ENCODE measurements at places on chromosomes 7 and 10.

- DNase-seq = no peak
Measured at GRCh38 chr7:1224086-1224716, 8.5 kb upstream of the UNCX start.

- no peak for DNase-seq
Measured at GRCh38 chr7:142808461-142808801, 37.7 kb downstream of the PRSS2 start.

GRCh38 chr10:96765406-96766240 lies 45.3 kb upstream of the PIK3AP1 start:
- no peak for DNase-seq

DNA sequence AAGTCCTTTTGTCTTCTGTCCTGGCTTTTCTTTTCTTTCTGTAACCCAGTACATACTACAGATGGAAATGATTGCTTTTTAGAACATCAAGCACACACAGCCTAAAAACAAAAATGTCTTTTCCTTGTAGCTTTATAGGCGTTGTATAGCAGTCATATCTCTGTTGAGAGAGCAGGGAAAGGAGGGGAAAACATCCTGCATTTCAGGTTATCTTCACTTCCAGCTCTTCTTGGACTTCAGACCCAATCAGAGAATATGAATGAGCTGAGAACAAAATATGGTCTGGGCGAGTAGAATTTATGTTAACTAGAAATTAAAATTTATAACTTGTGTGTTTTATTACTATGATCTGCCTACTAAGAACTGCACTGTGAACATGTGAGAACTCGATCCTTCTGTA lies 14.7 kb downstream of the TMEM60 start:
- no peak for DNase-seq

GRCh38 chr10:78173360-78174015 lies 139.8 kb downstream of the RPS24 start:
- DNase-seq = no peak

- no peak for DNase-seq
Measured at GRCh38 chr10:58779594-58779993, 266.9 kb downstream of the BICC1 start.

DNA sequence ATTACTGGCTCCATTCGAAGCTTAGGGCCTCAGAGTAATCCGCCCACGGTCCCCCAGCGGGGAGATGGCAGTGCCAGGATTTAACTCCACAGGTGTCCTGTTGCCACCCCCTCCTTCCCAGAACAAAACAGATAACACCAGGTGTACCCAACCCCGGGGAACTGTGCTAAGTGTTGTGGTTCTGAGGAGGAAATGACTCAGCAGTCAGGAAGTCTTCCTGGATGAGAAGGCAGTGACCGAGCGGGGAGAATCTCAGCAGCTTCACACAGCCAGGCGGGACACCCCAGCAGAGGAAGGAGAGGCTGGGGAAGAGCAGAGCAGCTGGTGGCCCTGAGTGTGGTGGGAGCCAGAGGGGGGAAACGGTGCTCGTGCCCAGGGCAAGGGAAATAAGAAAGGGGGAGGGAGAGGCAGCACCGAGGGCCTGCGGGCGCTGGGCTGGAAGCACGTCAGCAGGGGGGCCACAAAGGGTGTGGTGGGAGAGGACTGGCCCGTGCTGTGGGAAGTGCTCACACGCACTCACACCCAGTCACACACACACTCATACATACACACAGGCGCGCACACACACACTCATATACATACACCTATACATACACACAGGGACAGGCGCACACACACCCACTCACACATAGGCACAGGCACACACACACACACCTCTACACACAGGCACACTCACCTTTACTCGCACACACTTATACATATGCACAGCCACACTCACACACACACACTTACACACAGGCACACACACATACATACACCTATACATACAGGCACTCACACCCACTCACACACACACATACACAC lies 59.8 kb upstream of the CHST15 start:
- DNase-seq = no peak

- no peak for DNase-seq
Measured at GRCh38 chr10:131016556-131016955, 295.0 kb downstream of the TCERG1L start.

- DNase-seq = no peak
Measured at GRCh38 chr10:285216-285615, 150.0 kb downstream of the ZMYND11 start.

GRCh38 chr7:4225361-4225771 lies 456.7 kb upstream of the FOXK1 start:
- DNase-seq = no peak

GRCh38 chr7:3215624-3216585 lies 85.1 kb upstream of the SDK1 start:
- DNase-seq = no peak

DNA sequence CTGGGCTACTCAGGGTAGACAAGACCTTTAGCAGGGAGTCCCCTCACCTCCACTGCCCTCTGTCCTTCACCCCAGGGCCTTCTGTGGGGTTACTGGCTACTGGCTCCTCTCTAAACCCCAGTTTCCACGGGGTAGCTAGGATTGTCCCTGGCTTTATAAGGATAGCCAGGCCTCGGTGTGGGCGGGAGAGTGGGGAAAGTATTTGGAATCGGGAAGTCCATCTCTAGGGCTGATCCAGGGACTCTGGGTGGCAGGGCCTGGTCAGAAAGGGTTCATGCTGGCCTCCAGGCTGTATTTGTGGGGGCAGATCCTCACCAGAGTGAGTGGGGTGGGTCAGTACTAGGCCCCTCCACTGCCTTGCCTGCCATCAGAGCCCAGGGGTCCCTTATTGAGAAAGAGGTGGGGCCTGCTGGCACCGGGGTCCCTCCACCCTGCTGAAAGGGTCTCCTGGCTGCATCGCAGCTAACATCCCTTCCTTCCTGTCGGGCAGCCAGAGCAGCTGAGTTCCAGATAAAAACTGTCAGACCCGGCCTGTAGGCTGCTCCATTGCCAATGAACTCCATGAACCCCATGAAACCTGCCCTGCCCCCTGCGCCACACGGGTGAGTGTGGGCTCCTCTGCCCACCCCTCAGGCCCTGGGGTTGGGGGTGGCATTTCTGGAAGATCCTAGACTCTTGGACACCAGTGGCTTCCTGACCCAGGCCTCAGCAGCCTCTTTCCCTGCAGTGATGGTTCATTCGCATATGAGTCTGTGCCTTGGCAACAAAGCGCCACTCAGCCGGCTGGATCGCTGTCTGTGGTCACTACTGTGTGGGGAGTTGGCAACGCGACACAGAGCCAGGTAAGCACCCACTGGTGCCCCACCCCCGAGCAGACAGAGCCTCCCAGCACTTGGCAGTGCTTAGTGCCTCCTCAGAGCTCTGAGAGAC lies 7.3 kb downstream of the ZMIZ2 start:
- DNase-seq = no peak

GRCh38 chr7:105339404-105340323 lies 49.1 kb downstream of the SRPK2 start:
- no peak for DNase-seq

DNA sequence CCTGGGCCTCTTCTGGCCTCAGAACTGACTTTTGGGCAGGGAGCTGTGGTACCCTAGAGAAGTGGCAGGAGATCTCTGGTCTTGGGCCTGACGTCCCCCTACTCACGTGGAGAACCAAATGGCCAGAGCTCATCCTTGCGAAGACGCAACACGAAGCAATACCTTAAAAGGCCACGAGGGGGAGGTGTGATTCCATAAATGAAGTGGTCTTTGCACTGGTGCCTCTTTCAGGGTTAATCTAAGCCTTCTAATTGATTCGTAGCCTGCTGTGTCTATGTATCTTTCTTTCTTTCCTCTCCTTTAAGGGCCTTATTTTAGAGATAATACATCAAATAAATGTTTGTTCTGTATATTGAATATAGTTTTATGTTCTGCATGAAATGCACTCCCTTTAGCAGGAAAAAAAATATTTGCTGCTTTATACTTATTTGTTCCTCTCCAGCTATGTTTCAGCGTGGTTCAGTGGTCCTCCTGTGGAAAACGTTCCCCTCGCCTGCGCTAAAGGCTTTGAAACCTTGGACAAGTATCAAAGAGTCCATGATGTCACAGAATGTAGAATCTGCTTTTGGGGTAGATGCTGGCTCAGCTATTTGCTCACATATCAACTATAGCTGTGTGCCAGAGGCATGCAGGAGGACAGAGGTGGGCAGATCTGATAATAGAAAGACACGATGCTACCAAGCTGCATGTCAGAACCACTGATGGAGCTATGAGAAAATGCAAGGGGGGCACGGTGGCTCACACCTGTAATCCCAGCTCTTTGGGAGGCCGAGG lies 41.0 kb downstream of the STRA8 start:
- DNase-seq = peak; percentile 76

DNA sequence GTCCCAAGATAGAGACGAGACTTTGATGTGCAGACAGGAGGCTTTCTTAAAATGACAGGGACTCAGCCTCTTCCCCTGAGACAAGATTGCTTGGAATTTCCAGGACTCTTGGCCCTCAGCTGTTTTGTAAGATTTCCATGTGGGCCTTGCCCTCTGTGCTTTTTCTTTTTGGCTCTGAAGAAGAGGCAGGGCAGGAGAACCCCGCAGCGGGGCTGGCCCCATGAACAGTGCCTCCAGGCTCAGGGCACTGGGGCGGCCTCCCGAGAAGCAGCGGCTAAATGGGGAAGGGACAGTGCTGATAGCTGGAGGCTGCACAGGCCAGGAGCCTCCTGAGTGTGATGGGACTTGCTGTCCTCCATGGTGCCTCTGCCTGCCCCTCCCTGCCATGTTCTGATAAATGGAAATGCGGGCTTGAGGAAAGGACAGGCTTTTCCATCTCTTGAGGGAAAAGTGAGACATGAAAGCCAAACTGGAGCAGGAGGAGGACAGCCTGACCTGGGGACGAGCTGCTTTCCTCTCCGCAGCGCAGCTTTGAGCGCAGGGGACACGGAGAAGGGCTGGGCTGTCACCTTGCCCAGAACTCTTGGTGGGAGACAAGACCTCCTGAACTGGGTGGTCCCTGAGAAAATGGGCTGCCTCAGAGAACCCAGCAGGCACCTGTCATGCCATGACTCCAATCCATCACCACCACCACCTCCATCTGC lies 12.1 kb downstream of the SAP25 start:
- no peak for DNase-seq

Measured in NCI-H2227 treated with DMSO at 0.1 percent for 48 hours (cell line).